Cortex of kidney (tissue), 1 donor: ENCODE measurements at places on chromosomes 1 and 21.

DNA sequence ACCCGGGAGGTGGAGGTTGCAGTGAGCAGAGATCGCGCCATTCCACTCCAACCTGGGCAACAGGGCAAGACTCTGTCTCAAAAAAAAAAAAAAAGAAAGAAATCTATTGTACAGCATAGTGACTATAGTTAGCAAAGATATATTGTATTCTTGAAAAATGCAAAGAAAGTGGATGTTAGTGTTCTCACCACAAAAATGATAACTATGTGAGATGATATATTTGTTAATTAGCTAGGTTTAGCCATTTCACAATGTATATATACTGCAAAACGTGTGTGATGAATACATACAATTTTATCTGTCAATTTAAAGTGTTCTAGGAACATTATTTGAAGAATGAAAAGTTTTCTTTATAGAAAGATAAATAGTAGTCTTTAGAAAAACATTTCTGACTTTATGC lies 179.9 kb downstream of the AK5 start:
- no peak for DNase-seq

- DNase-seq: no peak
Measured at GRCh38 chr1:65497256-65497830, 76.9 kb downstream of the LEPR start.

- DNase-seq: no peak
Measured at GRCh38 chr1:16981269-16981849, 939 bp upstream of the MFAP2 start.

GRCh38 chr1:71413441-71414175 lies 332.8 kb upstream of the ZRANB2 start:
- DNase-seq: no peak

DNA sequence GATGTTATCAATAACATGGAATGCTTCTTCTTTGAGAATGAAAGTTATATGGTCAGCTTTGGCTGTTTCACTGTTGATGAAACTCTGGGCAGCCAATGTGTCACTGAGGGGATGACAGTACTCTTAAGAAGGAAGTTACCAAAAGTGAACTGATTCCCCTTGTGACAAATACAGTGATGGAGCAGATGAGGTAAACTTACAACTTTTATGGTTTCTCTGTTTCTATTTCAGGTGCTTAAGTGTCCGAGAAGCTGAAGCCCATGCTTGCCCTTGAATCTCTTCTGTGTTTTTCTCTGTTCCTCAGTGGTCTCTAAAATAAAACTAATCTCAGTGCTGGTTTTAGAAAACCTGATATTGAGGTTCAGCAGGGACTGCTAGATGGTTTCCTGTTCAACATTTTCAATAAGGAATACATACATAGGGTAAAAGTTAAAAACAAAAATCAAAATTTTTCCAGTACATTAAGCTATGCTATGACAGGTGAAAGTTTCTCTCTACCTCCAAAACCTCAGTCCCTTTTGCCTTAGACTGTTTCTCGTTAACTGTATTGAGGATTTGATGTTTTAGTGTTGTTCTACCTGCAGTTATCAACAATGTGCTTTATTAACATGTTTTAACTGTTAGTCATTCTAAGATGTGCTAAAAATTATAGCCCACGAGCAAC lies 454.4 kb upstream of the ADGRL4 start:
- no peak for DNase-seq

GRCh38 chr1:56495538-56495937 lies 83.8 kb downstream of the PLPP3 start:
- no peak for DNase-seq
